ENCODE measurements at places on chromosomes 2 and 18.

DNA sequence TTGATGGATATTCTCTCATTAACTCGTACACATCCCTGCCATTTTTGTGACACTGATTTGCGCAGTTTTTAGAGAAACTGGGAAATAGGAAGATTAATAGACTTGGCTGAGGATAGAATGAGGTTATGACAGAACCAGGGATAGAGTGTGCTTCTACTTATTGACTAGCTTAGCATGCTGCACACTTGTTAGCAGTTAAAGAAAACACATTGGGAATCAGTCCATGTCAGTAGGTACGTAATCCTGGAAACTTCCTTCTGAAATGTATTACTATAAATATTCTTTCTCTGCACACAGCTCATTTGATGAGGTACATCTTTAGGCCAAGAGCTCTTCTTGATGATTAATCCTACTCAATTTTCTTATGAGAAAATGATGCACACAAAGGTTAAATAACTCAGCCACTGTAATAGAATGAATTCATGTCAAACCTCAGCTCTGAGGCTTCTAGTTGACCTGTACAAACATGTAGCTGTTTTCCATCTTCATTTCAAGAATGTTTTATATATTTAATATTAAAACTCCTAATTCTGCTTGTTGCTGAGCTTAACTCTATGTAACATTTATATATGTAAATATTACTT, 12.3 kb upstream of the CPS1 start:
- no peak for DNase-seq

GRCh38 chr2:1639086-1639858, 105.0 kb downstream of the PXDN start:
- DNase-seq = no peak

- DNase-seq = no peak
Measured at GRCh38 chr18:692824-693223, 19.6 kb downstream of the ENOSF1 start.

- DNase-seq = no peak
Measured at GRCh38 chr2:222375798-222376197, 48.5 kb upstream of the SGPP2 start.

- no peak for DNase-seq
Measured at GRCh38 chr2:100068395-100068794, 74.0 kb downstream of the AFF3 start.

DNA sequence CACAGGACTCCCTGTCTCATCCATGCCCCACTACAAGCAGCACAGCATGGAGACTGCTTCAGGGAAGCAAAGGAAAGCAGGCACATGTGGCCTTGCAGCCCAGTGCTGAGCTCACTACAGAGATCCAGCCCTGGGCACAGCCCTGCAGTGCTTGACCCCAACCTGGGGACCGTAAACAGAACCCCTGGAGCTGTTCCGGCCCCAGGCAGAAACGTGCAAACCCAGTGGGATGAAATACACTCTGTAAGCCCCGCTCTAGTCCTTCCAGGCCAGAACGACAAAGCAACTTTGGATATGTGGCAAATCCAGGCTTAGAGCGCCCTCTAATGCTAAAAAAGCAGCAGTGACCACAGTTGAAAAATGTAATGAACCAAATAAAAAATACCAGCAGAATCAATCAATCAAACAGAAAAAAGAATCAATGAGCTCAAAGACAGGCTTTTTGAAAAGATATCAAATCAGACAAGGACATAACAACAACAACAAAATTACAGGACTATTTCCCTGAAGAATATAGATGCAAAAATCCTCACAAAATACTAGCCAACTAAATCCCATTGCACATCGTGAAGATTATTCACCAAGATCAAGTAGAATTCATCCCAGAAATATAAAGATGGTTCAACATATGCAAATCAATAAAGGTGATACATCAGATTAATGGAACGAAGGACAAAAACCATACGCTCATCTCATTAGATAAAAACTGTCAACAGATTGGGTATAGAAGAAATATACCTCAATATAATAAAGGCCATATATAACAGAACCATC, 45.6 kb downstream of the ZNF519 start:
- peak; percentile 19 for DNase-seq

DNA sequence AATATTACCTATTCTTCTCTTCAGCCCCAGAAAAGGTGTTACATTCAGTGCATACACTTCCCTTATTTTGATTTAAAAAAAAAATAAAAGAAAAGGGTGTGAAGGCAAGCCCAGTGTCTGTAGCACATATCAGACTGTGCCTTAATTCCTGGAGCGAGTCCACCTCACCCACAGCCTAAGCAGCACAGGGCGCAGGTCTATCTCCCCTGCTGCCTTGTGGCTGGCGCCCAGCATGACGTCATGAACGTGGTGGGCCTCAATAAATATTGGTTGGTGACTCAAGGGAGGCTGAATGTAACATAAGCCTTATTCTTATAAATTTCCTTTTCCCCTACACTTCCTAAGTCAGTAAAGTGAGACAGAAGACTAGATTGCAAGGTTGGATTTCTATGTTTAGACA, 26.4 kb downstream of the ST3GAL5 start:
- DNase-seq = no peak

- no peak for DNase-seq
Measured at GRCh38 chr2:51483720-51484119, 451.8 kb upstream of the NRXN1 start.

- DNase-seq = no peak
Measured at GRCh38 chr18:40075616-40076015, 1879.4 kb upstream of the PIK3C3 start.

DNA sequence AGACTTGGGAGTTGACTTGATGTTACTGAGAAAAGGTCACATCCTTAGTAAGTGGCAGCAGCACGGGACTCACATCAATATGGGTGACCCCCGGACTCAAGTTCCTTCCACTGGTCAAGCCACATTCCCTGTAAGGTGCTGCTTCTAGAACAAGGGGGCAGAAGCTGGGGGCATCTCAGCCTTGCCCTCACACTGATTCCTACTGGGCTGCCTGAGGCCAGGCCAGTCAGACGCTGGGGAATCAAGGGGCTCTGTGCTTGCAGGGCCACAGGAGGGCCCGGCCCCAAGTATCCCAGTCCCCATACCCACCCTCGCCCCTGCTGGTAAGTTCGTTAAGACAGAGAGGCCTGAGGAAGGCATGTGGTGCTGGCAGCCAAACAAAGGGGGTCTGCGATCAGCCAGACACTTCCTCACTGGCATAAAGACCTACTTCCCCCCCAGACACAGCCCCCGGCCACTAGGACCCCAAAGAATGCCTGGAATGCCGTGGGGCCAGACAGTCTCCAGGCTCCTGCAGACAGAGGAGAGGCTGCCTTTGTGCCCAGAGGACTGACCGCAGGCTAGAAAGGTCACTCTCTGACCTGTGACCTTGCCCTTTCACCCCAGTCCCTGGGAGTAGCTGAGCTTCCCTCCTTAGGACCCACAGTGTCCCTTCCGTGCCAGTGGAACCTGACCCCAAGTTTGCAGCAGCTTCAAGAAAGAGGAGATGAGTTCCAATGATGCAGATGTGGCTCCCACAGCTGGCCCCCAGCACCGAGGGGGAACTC, 83.6 kb downstream of the HS1BP3 start:
- no peak for DNase-seq

DNA sequence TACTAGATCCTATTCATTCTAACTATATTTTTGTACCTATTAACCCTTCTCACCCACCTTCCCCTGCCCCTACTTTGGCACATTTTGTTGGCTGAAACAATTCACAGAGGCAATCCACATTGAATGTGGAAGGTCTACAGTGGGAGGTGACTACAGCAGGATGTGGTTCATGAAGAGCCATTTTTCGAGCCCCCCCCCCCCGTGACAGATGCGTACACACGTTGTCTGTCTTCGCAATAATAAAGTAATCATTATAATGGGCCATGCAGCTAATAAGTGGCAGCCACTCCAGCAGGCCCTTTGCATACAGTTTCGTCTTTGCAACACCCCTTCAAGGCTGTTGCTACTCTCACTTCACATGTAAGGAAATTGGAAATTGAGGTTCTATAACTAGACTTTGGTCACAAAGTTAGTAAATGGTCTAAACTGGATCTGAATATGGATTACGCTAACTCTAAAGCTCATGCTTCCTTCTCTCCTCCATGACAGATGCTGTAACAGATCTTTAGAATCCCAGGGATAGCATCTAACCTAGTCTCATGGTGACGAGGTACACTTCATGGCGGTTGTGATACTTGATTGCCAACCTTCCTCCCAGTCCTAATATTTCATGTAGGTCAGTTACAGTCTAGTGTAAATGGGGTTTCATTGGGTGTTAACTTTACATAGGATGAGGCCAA, 176.8 kb downstream of the MYCN start:
- DNase-seq = no peak

DNA sequence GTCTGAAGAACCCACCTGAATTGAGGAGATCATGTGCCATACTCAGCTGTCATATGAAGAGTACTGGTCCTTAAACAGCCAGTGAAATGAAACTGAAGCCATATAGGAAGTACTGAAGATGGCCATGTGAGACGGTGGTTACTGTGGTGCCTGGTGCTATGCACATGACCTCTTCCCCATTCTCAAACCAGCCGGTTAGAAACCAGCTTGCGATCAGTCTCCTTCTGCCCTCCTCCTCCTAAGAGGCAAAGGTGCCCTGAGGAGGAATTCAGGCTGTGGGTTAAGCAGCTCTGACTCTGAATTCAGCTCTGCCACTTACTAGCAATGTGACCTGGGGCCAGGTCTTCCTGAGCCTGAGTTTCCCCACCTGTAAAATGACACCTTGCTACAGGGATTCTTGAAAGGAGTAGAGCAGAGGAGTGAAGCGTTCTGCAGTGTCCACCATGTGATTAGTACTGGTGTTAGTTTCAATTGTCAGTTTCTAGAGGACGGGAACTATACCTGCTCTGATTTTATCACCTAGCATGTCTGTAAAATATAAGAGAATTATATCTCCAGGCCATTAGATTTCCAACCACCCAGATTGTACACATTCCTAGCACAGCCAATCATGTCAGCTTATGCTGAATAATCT, 5.1 kb downstream of the FECH start:
- no peak for DNase-seq
